ENCODE measurements at places on chromosomes 5 and 9. TPM values are rescaled to one million over a fixed set of nuclear protein-coding genes. Genes with fewer than 3 reads are reported as not detected.

The RALGDS gene
- total RNA-seq: 14.6 TPM

The GADD45G gene
- total RNA-seq: not detected

The PCYOX1L gene
- 12.8 TPM for total RNA-seq

The GPR21 gene
- 1.5 TPM for total RNA-seq

The NTRK2 gene
- total RNA-seq: 5.4 TPM

The GALT gene
- total RNA-seq: 23.7 TPM

The CDC14B gene
- 11.0 TPM for total RNA-seq

The NOXA1 gene
- 0.23 TPM for total RNA-seq

The PCDHA2 gene
- total RNA-seq: not detected

The CNTFR gene
- 9.9 TPM for total RNA-seq

The PCDHA10 gene
- total RNA-seq: under 0.01 TPM

The TMEM167A gene
- total RNA-seq: 43.9 TPM

The PRPF4 gene
- total RNA-seq: 22.0 TPM

The DIRAS2 gene
- total RNA-seq: 0.17 TPM

The LHX3 gene
- not detected for total RNA-seq

The HINT1 gene
- total RNA-seq: 172 TPM

The SIL1 gene
- 34.7 TPM for total RNA-seq

The TRAPPC13 gene
- 10.5 TPM for total RNA-seq

The KCNMB1 gene
- total RNA-seq: not detected

The LCN9 gene
- not detected for total RNA-seq

The TMEM215 gene
- total RNA-seq: not detected

The MUSK gene
- total RNA-seq: not detected

The OGN gene
- 78.1 TPM for total RNA-seq

The PCAT7 gene
- total RNA-seq: under 0.01 TPM

The DAPK1 gene
- 16.5 TPM for total RNA-seq

The DND1 gene
- not detected for total RNA-seq

The SPATA31C1 gene
- not detected for total RNA-seq

The DMGDH gene
- 0.93 TPM for total RNA-seq

The NDOR1 gene
- 11.2 TPM for total RNA-seq

The WDR31 gene
- 1.6 TPM for total RNA-seq

The IFNA2 gene
- total RNA-seq: not detected

The TEK gene
- total RNA-seq: 14.2 TPM

The SEC16A gene
- total RNA-seq: 46.1 TPM

The ARL14EPL gene
- total RNA-seq: not detected

The NR2F1 gene
- 175 TPM for total RNA-seq

The IL3 gene
- not detected for total RNA-seq

The BRD8 gene
- total RNA-seq: 20.6 TPM

The EFNA5 gene
- total RNA-seq: 5.8 TPM

The STKLD1 gene
- 3.4 TPM for total RNA-seq

The COL23A1 gene
- not detected for total RNA-seq

The GABRA6 gene
- not detected for total RNA-seq

The NMUR2 gene
- total RNA-seq: not detected

The ACTBL2 gene
- not detected for total RNA-seq

The CDH9 gene
- not detected for total RNA-seq

The ZNG1A gene
- 19.9 TPM for total RNA-seq

The CFAP77 gene
- 0.34 TPM for total RNA-seq

The CD180 gene
- not detected for total RNA-seq
